H9 (cell line): ENCODE measurements at places on chromosomes 3 and 15. TPM values are rescaled to one million over a fixed set of nuclear protein-coding genes. Genes with fewer than 3 reads are reported as not detected.

- H3K36me3 ChIP-seq: peaks cover 37% of the 10 kb centered on the region
- no peaks in the 10 kb centered on the region for H3K4me1 ChIP-seq
- DNase-seq: no peak
- no peaks in the 10 kb centered on the region for H3K27me3 ChIP-seq
- no peak overlapping the region for H3K27ac ChIP-seq
Measured at GRCh38 chr3:49018707-49019006, 277 bp upstream of the DALRD3 start.

The KBTBD12 gene
- not detected in 2 replicates for total RNA-seq

GRCh38 chr3:46110701-46111493, 83.6 kb upstream of the XCR1 start:
- H3K27ac ChIP-seq: no peak overlapping the region
- no peaks in the 10 kb centered on the region for H3K27me3 ChIP-seq
- H3K36me3 ChIP-seq: no peaks in the 10 kb centered on the region; the same call in 2 of the 3 replicates
- no peak for DNase-seq

- H3K27ac ChIP-seq: no peak overlapping the region
- H3K27me3 ChIP-seq: no peaks in the 10 kb centered on the region
- no peaks in the 10 kb centered on the region for H3K36me3 ChIP-seq
- H3K4me1 ChIP-seq: peaks cover 2% of the 10 kb centered on the region; the same call in 1 of the 2 replicates
Measured at GRCh38 chr15:91886878-91887277, 33.4 kb downstream of the SLCO3A1 start.

The GHSR gene
- not detected in 2 replicates for total RNA-seq
